Glomerular endothelial cell (primary cell): ENCODE measurements at places on chromosomes 2 and 18.

DNA sequence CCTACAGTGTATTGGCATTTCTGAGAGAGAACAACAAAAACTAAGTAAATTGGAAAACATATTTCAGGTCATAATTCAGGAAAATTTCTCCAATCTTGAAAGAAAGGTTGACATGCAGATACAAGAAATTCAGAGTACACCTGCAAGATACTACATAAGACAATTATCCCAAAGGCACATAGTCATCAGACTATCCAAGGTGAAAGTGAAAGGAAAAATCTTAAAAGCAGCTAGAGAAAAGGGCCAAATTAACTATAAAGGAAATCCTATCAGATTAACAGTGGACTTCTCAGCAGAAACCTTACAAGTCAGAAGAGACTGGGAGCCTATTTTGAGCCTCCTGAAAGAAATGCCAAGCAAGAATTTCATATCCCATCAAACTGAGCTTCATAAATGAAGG lies 449.0 kb upstream of the MMADHC start:
- no peak for DNase-seq

DNA sequence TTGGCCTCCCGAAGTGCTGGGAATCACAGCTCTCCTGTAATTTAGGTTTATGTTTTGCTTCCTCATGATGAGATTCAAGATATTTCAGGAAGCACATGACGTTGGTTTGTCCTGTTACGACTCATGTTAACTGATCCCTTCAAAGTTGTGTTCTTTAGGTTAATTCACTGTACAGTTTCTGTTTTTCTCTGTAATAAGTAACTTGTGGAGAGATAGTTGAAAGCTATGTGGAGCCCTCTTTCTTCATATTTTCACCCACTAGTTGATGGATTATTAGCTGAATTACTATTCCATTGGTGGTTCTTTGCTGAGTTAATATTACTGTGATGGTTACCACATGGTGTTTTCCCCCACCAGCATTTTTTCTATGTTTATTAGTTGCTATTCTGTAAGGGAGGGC lies 18.3 kb upstream of the CHCHD5 start:
- no peak for DNase-seq

DNA sequence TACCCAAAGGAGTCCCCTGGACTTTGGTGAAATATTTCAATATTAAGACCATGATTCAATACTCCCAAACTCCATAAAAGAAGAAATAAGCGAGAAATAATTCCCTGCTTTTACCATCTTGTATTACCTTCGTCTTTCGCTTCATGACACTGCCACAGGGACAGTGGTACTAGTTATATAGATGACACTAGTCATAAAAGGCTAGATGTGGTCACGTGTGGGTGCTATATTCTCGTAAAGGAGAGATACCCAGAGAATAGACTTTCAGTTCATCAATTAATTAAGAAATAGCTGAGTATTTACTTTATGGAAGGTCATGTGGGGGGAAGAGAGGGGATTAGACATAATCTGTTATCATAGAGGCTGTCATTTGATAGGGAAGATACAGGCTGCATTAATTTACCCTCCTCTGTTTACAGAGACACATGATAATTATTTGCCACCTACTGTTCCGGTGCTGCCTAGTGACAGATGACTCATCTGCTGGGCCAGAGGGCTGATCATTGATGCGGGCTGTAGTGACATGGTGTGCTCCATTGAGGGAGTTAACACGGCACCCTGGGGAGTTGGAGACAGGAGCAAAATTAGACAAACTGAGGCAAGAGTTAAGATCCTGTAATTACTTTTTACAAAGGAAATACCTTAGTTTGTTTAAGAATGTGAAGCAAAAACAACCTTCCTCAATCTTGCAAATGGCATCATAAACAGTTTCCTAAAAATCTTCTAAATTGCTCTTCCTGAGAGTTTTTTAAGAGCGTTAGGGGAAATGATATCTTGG lies 78.2 kb upstream of the ITGB6 start:
- DNase-seq, result no peak

DNA sequence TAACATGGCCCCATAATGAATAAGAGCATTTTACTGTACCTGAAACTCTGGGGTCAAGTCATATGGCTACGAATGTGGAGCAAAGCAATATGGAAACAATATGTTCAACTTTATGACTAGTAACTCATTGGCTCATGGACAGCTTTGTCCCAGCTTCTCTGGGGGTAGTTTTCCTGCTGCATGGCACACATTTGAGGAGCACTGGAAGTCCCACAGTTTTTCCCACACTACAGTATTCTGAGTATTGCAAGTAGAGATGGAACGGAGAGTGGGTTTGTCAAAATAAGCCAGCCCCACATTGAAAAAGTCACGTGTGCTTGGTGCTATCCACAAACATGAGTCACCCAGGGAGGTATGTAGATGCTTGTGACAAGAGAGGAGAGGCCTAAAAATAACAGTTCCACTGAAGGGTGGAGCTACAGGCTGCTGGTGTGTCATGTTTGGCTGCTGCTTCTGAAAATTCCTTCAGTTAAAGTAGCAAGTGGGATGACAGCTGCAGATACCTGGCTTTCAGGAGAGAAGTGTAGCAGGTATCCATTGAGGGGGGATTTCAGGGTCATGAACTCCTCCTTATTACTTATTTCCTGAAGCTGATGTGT lies 48.2 kb upstream of the CTAGE1 start:
- DNase-seq, result no peak

DNA sequence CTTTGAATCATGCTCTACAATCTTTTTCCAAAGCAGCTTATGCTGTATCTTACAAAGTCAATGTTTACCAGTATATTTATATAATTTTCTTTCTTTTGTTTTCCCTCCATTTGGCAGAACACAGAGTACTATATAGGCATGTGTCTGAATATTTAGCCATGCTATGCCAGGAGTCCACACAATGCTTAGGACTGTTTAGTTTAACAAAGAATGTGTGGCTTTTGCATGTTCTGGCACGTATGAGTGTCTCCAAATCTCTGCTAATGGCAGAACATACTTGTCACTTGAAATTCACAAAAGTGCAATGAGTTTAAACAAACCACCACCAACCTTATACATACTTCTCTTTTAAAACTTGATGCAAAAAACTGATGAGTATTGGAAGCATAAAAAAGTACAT lies 268.0 kb downstream of the NR4A2 start:
- no peak for DNase-seq

GRCh38 chr18:34918856-34919255 lies 122.4 kb upstream of the MAPRE2 start:
- no peak for DNase-seq

GRCh38 chr2:95334916-95335641 lies 37.9 kb downstream of the KCNIP3 start:
- DNase-seq, result no peak
